ENCODE measurements at places on chromosomes 4 and X. TPM values are rescaled to one million over a fixed set of nuclear protein-coding genes. Genes with fewer than 3 reads are reported as not detected.

The RAB39B gene
- total RNA-seq: 0.06 TPM

The IQCM gene
- total RNA-seq: not detected

The NOX1 gene
- not detected for total RNA-seq

The TMEM185A gene
- total RNA-seq: 17.2 TPM

The SLIT2 gene
- total RNA-seq: 7.7 TPM

The IL21 gene
- total RNA-seq: not detected

The PABPC5 gene
- 3.0 TPM for total RNA-seq

The ARFIP1 gene
- total RNA-seq: 31.7 TPM

The PABPC1L2A gene
- total RNA-seq: not detected

The TFE3 gene
- total RNA-seq: 73.1 TPM

The CLRN2 gene
- not detected for total RNA-seq

The ANXA3 gene
- total RNA-seq: 0.83 TPM

The GAB3 gene
- total RNA-seq: 2.9 TPM

The TLR6 gene
- total RNA-seq: 2.0 TPM

The F11 gene
- not detected for total RNA-seq

The GPR34 gene
- total RNA-seq: not detected

The BEND2 gene
- total RNA-seq: not detected

The TMPRSS11D gene
- total RNA-seq: not detected
